ENCODE measurements at places on chromosomes 13 and 19.

DNA sequence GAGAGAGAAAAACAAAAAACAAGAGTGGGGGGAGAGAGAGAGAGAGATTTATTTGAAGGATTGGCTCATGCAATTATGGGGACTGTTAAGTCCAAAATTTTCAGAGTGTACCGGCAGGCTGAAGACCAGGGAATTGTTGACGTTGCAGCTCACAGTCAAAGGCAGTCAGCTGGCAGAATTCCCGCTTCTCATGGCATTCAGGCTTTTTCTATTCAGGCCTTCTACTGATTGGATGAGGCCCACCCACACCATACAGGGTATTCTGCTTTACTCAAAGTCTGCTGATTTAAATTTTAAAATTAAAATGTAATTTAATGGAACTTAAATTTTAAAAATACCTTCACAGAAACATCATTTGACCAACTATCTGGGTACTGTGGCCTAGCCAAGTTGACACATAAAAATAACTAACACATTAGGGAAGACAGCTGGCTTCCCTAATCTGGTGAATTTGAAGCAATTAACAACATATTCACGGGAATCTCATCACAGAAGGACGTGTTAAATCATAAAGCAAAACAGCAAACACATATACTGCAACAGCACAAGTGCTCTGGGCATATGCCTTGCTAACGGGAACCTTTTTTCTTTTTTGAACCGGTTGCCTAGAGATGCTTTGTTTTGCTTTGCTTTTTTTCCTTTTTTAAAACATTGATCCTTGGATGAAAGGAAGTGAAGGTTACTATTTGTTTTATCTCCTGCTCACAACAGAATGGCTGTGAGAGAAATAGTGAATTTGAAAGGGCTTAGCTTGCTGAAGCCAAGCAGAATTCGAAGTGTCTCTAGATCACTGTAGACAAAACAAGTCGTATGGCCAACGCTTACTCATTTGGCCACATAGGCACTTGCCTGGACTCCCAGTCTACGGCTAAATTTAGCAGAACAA lies 505.1 kb downstream of the IRS2 start:
- no peak for DNase-seq

DNA sequence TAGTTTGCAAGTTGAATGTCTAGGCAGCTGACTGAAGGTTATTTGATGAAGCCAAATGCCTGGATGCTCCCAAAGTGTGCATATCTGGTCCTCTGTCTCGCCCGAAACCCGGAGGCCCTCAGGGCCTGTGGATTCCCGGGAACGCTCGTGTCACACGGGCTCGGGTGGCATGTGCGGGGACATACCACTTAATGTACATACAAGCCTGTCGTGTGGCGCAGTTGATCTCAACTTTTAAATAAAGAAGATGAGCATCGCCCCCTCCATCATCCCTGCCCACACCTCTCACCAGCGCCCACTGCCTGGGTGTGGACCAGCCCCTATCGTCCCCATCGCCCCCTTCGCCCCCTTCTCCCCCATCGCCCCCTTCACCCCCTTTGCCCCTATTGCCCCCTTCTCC lies 33.9 kb downstream of the ATP11A start:
- no peak for DNase-seq

- no peak for DNase-seq
Observed at GRCh38 chr19:13128583-13128982, 10.5 kb downstream of the NACC1 start.

DNA sequence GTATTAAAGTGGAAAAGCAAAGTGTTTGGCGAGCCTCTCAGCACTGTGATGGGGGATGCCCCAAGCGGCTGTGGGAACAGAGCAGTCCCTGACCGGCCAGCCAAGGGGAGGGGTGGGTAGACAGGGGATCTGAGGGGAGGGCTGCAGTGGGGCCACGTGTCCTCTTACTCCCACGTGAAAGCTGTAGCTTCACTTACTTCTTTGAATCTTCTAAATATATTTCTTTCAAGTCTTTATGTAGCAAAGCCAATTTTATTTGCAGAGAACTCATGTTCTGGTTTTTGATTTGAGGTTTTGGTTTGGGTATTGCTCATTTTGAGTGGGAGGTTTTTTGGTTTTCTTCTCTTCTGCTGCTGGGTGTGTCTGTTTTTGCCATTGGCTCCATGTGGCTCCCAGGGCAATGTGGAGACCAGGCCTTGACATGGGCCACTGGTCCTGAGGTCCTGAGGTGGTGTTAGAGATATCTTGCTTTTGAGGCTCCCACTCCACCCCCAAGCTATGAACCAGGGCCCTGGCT lies 17.7 kb upstream of the OVOL3 start:
- DNase-seq: no peak

GRCh38 chr13:101481421-101481820 lies 28.9 kb downstream of the ITGBL1 start:
- DNase-seq: no peak

- DNase-seq: no peak
Observed at GRCh38 chr13:111905609-111905945, 161.4 kb upstream of the SOX1 start.

- no peak for DNase-seq
Observed at GRCh38 chr19:2652504-2653099, 49.9 kb downstream of the GNG7 start.

GRCh38 chr19:9793071-9793591 lies 24.6 kb upstream of the ZNF846 start:
- DNase-seq: peak; percentile 31

- no peak for DNase-seq
Observed at GRCh38 chr13:29386246-29386645, 209.2 kb downstream of the SLC7A1 start.

GRCh38 chr19:48899781-48900476 lies at the start of gene NUCB1:
Gene NUCB1, plus strand, starts transcription at chr19:48900312. Its CDS starts 485 bp downstream, at chr19:48900797.
- DNase-seq: peak; percentile 100

DNA sequence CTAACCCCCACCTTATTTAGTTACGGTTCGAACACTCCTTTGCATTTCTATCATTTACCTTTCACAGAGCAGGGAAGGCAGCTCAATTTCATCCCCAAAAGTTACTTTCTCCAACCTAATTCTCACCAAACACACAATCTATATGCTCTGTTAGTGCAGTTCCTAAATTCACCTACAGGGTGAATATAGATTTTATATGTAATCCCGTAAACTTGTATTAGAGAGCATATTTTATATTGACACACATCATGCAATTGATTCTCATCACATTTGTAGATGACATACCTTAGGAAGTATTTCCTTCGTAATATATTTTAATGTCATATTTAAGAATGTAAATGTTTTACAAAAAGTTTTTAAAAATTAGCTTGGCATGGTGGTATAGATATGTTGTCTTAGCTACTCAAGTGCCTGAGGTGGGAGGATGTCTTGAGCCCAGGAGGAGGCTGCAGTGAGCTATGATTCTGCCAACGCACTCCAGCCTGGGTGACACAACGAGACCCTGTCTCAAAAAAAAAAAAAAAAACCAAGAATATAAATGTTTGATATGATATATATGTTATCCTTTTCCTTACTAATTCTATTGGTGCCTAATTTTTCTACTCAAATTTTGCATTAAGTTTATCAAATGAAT lies 57.3 kb upstream of the TNFRSF19 start:
- no peak for DNase-seq

DNA sequence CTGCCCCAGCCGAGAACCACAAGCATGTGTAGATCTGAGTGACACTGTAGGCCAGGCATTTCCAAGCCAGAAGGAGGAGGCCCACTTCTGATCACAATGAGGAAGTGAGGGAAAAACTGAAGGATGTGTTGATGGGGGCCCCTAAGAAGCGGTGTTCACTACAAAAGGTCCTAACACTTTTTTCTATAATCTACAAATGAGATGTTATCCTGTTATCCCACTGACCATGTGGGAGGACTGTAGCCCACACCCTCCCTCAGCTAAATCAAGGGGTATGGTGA lies 99.0 kb upstream of the MCF2L start:
- DNase-seq: no peak

- no peak for DNase-seq
Observed at GRCh38 chr13:107367258-107367657, 799.3 kb upstream of the ARGLU1 start.

All from suppressor macrophage treated with lipopolysaccharide for 4 hours (primary cell).